Smooth muscle cell of trachea (primary cell): ENCODE measurements at places on chromosomes 3 and 15. TPM values are rescaled to one million over a fixed set of nuclear protein-coding genes. Genes with fewer than 3 reads are reported as not detected.

The CYP8B1 gene
- not detected in 2 replicates for total RNA-seq

The NANOGP8 gene
- 0.15 and 0.33 TPM in 2 replicates for total RNA-seq

The HYKK gene
- 2.3 and 3.5 TPM in 2 replicates for total RNA-seq

The MEIS2 gene
- 51.1 and 60.0 TPM in 2 replicates for total RNA-seq

The KAT2B gene
- 12.2 and 19.3 TPM in 2 replicates for total RNA-seq

The GOLGA8J gene
- total RNA-seq: not detected in 2 replicates

The GCNT3 gene
- total RNA-seq: 0.33 and 1.7 TPM in 2 replicates

The NRROS gene
- 0.58 and 1.5 TPM in 2 replicates for total RNA-seq

The SLC12A8 gene
- 5.4 and 10.9 TPM in 2 replicates for total RNA-seq

The GPR160 gene
- total RNA-seq: 0.29 and 0.33 TPM in 2 replicates

The CAMK1 gene
- total RNA-seq: 55.6 and 65.2 TPM in 2 replicates

The FAM3D gene
- not detected in 2 replicates for total RNA-seq
